MCF 10A (cell line): ENCODE measurements at places on chromosomes 1 and 21. TPM values are rescaled to one million over a fixed set of nuclear protein-coding genes. Genes with fewer than 3 reads are reported as not detected.
A peak's percentile ranks its signal among the peaks of the same experiment; 100 is the strongest.

DNA sequence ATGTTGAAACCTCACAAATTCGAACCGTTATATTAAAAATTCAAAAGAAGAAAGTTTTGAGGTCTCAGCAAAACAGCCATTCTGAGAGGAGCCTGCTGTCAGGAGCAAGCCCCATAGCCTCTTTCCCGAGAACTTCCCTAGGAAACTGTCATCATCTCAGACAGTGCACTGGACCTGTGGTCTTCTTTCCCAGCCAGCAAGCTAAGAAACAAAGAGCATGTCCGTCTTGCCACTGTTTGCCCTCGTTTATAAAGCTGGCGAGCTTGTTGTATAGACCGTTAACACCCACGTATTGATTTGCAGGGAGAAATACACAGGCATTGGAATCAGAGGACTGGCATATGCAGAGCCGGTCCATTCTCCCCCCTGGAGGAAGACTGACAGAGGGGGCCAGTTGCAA is 407.0 kb downstream of the NPHP4 start:
- H3K27ac ChIP-seq = no peak overlapping the region
- no peak overlapping the region for H3K4me3 ChIP-seq
- no peaks in the 10 kb centered on the region for H3K36me3 ChIP-seq

DNA sequence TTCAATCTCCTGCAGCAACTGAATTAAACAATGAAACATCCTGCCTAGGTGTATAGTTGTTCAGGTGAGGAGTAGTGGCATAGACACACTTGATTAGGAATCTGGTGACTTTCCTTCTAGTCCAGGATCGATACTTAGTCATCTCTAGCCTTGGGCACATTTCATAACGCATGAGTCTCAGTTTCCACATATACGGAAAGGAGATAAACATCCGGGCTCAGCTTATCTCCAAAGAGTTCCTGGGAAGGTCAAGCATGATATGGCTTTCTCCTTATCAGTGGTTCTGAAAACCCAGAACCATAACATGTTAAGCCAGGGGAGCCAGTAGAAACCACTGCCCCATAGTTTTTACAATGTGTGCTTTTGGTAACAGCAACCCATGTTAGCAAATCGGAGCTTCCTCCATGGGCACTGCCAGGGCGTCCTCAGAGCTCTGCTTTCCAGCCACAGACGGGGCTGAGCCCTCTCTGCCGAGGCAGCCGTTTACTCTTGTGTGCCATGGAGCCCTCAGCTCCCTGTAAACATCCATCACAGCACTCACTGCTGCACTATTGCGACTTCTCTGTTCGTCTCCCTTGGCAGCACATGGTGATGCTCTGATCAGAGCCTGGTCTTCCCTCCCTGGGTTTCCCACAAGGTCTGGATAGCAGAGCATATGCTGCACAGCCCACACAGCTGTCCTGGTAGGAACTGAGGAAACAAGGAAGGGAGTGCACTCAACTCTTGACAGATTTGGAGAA is 34.6 kb downstream of the RUNX1 start:
- DNase-seq = peak; percentile 39
- H3K4me3 ChIP-seq = no peak overlapping the region
- no peaks in the 10 kb centered on the region for H3K4me1 ChIP-seq
- H3K27ac ChIP-seq = no peak overlapping the region
- H3K36me3 ChIP-seq = no peaks in the 10 kb centered on the region

Gene HFM1
- not detected in 2 replicates for total RNA-seq

DNA sequence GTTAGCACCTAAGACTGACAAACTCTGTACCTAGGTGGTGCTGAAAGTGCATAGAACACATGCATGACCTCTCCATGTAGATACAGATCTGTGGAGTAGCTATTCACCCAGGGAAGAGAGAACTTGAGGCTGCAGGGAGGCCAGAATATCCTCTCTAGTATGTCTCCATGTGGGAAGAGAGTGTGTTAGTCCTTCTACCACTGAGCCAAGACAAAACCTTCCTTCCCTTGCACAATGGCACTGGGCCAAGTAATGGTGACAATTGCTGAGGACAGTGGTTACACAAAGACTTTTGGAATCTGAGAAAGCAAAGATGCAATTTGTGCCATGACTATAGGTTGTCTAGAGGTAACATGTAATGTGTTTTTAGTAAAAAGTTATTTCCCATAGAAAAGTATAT is 52.3 kb downstream of the C1orf198 start:
- H3K4me1 ChIP-seq = no peaks in the 10 kb centered on the region
- H3K27ac ChIP-seq = no peak overlapping the region

GRCh38 chr1:46204406-46204742 is 1.2 kb downstream of the LURAP1 start:
- peak overlapping the region; percentile 75 for H3K4me3 ChIP-seq
- no peaks in the 10 kb centered on the region for H3K27me3 ChIP-seq
- DNase-seq = peak; percentile 13
- peaks cover 28% of the 10 kb centered on the region for H3K4me1 ChIP-seq
- H3K27ac ChIP-seq = peak overlapping the region; percentile 73

Gene CD34
- total RNA-seq = 0.52 TPM in 1 of 2 replicates, not detected in the other

DNA sequence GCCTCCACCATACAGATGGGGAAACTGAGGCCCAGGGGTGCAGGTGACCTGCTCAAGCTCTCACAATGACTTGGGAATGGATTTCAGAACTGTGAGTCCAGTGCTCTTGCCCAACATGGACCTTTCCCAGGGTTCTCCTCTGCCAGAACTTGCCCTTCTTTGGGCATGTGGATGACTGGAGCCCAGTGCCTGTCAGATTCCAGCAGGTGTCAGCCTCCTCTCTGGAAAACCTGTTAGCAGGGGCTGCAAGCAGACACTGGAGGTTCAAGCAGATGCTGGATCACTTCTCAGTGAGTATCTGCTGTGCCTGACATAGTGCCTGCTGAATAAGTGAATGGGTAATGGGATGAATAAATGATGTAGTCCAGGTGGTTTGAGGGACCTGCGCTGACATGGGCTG is 314.2 kb upstream of the POU3F1 start:
- H3K27ac ChIP-seq = no peak overlapping the region
- H3K4me3 ChIP-seq = no peak overlapping the region
- peaks cover 55% of the 10 kb centered on the region for H3K27me3 ChIP-seq
- no peak for DNase-seq

- no peaks in the 10 kb centered on the region for H3K36me3 ChIP-seq
- no peaks in the 10 kb centered on the region for H3K4me1 ChIP-seq
- no peak overlapping the region for H3K4me3 ChIP-seq
- H3K27ac ChIP-seq = no peak overlapping the region
Measured at GRCh38 chr1:245245021-245245667, 90.4 kb downstream of the KIF26B start.

Gene TAL1
- total RNA-seq = not detected in 2 replicates

Gene SLC35F3
- 2.9 and 3.3 TPM in 2 replicates for total RNA-seq

Gene CD52
- total RNA-seq = not detected in 2 replicates

DNA sequence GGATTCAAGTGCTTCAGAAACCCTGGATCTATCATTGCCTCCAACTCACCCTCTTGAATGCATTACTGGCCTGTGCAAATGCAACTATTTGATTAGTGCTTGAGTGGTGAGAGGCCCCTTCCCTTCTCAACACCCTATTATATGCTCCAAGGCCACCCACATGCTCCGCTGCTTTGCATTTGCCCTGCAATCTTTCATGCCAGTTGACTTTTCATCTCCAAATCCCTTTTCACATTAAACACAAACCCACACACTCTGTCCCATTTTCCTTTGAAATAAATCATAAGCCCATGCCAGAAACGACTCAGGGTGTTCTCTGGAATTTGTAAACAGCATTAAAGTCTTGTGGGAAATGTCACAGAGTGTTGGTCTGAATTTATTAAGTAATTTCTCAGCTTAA is 78.9 kb upstream of the CTTNBP2NL start:
- no peak for DNase-seq
- H3K4me3 ChIP-seq = no peak overlapping the region
- no peaks in the 10 kb centered on the region for H3K36me3 ChIP-seq
- no peaks in the 10 kb centered on the region for H3K27me3 ChIP-seq

Gene FCGR3A
- total RNA-seq = not detected in 2 replicates

Gene FCGR1A
- total RNA-seq = not detected in 2 replicates

Gene FAM43B
- total RNA-seq = not detected in 2 replicates
